Stimulated activated CD8-positive, alpha-beta memory T cell treated with anti-CD3 and anti-CD28 coated beads, Interleukin-12 subunit alpha, Interleukin-12 subunit beta, amount 100 ng/mL, for 4 hours (primary cell): ENCODE measurements at places on chromosomes 7 and 10.

DNA sequence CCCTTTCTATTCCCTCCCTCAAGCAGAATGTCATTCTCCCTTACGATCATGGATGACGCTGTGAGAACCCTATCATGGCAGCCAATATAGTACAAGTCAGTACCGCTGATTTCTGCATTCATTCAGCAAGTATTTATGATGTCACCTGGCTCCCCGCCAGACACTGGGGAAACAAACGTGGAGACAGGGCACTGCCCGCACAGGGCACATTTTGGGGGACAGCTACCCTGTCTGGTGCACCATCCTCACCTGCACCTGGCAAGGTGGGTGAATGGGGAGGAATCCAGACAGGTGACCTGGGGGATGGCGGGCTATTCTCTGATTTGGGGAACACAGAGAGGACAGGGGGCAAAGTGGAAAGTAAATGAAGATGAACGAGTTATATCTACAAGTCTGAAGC, 28.4 kb downstream of the MKI67 start:
- DNase-seq: no peak

- DNase-seq: no peak
Observed at GRCh38 chr10:72719941-72720592, 28.1 kb downstream of the MCU start.

GRCh38 chr10:8069627-8070026, 15.1 kb downstream of the GATA3 start:
- no peak for DNase-seq

- no peak for DNase-seq
Observed at GRCh38 chr7:28609608-28610007, 197.3 kb downstream of the CREB5 start.

DNA sequence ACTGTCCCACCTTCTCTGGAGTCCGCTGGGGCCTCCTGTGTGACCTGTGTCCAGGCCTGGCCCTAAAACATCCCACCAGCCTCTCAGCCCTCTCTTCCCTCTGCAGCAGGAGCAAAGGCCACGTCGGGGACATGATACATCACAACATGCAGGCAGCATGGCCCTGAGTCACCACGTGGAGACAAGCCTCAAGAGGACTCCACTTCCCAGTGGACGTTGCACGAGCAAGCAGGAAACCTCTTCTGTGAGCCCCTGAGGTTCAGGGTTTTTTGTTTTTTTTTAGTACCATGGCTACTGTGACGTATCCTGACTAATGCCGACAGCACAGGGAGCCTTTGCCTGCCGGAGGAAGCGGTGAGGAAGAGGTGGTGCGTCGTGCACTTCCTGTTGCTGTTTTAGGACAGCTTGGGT, 165.9 kb downstream of the DNAJB6 start:
- no peak for DNase-seq

DNA sequence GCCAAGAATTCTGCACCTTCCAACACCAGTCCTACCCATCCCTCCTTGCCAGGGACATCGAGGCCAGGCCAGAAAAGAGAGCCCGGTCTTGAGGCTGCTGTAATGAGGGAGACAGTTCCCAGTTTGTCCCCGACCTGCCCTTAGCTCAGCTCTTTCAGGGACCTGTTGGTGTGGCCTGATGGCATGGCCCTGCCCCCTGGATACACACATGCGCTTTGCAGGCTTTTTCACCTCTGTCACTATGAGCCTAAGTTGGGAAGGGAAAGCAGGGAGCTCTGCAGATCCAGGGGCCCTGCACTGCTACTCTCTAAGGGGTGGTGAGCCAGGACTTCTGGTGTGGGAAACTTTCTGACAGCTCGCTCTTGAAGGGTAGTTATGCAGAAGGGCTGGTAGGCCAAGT, 2.1 kb downstream of the SCD start:
- DNase-seq: no peak

DNA sequence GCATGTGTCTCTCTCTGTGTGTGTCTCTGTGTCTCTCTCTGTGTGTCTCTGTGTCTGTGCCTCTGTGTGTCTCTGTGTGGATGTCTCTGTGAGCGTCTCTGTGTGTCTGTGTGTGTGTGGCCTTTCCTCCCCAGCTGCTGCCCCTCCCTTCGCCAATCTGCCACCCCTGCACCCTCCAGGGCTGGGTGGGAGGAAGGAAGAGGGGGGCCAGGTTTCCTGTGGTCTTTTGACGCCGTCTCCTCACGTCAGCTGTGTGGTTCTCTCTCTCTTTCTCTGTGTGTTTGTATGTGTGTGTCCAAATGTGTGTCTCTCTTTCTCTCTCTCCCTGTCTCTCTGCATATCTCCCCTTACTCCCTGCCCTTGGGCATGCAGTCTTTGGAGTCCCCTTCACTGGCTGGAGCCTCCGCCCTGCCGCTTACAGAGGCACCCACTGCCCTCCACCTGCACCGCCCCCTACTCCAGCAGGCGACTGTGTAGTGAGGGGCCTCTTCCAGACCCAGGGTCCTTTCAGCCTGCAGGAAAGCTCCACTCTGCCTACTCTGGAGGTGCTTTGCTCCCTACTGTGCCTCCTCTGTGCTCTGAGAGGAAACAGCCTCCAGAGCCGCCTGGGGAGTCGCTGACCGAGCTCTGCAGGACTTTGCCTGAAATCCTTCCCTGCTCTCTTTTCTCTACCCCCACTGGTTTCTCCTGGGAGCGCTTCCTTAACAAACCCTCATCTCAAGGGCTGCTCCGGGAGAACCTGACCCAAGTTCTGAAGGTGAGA, 44.2 kb upstream of the C10orf71 start:
- DNase-seq: peak; percentile 39
